ENCODE measurements at places on chromosomes 11 and 22. TPM values are rescaled to one million over a fixed set of nuclear protein-coding genes. Genes with fewer than 3 reads are reported as not detected.

Gene TNRC6B
- 46.7 TPM for total RNA-seq

Gene ZNF215
- total RNA-seq, result 3.4 TPM

Gene MOGAT2
- total RNA-seq, result not detected

Gene RELT
- 34.9 TPM for total RNA-seq

Gene DDB1
- total RNA-seq, result 231 TPM

Gene TIGD3
- 1.1 TPM for total RNA-seq

Gene GVQW3
- total RNA-seq, result 5.7 TPM

Gene SEC14L6
- not detected for total RNA-seq

Gene MAPK12
- 5.7 TPM for total RNA-seq

Gene KCTD14
- total RNA-seq, result 0.45 TPM

Gene KCNC1
- not detected for total RNA-seq

Gene OR51B5
- not detected for total RNA-seq

Gene OR10A2
- not detected for total RNA-seq

Gene VPREB1
- not detected for total RNA-seq

Gene FAM227A
- total RNA-seq, result 0.11 TPM

Gene RAB39A
- not detected for total RNA-seq

Data from T-helper 2 cell treated with Interferon-gamma antibody and Interleukin-4, amounts not matched to agents 100 ng/mL and 5 ng/mL, for 36 hours (primary cell).